ENCODE measurements at places on chromosomes 7 and 10. TPM values are rescaled to one million over a fixed set of nuclear protein-coding genes. Genes with fewer than 3 reads are reported as not detected.

The CDH23 gene
- total RNA-seq: 1.9 TPM

The MKX gene
- total RNA-seq: 0.24 TPM

The PROSER2 gene
- 2.1 TPM for total RNA-seq

The CYP2C8 gene
- total RNA-seq: 0.38 TPM

The LDB3 gene
- 2,187 TPM for total RNA-seq

GRCh38 chr7:107501593-107501992 is 31.7 kb downstream of the GPR22 start:
- DNase-seq: no peak
- no peaks in the 10 kb centered on the region for H3K27me3 ChIP-seq
- H3K36me3 ChIP-seq: no peaks in the 10 kb centered on the region

- H3K27ac ChIP-seq: no peak overlapping the region
- no peak for DNase-seq
- H3K27me3 ChIP-seq: no peaks in the 10 kb centered on the region
- no peaks in the 10 kb centered on the region for H3K4me1 ChIP-seq
- no peak overlapping the region for H3K4me3 ChIP-seq
These were observed 199.1 kb upstream of the LYZL2 start for GRCh38 chr10:30828680-30829079.

DNA sequence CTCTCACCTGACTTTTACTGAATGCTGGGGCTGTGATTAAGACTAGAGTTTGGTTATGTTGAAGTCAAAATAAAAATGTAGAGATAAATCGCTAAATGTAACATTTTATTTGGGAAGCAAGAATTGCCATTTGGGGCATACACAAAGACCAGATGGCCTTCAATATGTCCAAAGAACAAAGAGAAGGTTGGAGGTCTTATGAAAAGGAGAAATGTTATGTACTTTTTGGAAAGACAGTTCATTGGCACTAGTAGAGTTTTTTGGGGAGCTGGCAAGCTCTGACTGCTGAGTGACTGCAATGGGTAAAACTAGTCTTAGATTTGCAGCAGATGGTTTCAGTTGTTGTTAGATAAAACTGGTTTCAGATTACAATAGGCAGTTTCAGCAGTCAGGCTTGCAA is 35.6 kb upstream of the GALNT17 start:
- H3K36me3 ChIP-seq: no peaks in the 10 kb centered on the region
- no peaks in the 10 kb centered on the region for H3K27me3 ChIP-seq
- DNase-seq: no peak
- H3K4me3 ChIP-seq: no peak overlapping the region
- H3K4me1 ChIP-seq: no peaks in the 10 kb centered on the region
- H3K27ac ChIP-seq: no peak overlapping the region

DNA sequence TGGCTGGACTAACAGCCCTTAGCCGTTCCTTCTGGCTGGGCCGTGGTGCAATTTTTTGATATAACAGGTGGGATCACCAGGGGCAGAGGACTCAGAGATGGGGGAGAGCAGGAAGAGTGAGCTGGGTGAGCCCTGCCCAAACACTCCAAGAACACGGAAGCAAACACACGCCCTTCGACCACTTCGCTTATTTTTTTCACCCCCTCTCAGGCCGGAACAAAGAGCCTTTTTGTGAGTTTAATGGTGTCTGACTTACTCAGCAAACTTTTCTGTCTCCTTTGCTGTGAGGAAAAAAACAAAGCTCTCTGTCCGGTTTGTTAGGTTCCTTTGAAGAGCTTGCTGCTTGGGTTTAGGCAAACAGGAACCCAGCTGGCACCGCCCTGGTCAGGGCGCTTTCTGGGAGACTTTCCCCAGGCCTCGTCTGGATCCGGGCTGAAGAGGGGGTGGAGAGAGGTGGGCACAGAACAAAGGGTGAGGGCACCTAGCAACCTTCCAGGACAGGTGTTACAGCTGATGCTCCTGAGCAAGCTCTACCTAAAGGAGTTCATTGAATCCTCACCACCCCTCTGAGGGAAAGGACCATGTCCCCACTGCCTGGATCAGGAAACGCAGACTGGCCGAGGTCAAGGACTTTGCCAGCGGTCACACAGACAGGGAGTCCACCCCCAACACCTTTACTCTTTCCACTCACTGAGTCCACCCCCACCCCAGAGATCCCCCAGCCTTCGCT is 23.3 kb downstream of the CALML3 start:
- no peaks in the 10 kb centered on the region for H3K27me3 ChIP-seq
- peak; percentile 9 for DNase-seq
- peak overlapping the region; percentile 36 for H3K4me3 ChIP-seq
- peak overlapping the region; percentile 34 for H3K27ac ChIP-seq

GRCh38 chr10:69715156-69715898 is 85.3 kb downstream of the FAM241B start:
- H3K4me1 ChIP-seq: no peaks in the 10 kb centered on the region
- H3K27me3 ChIP-seq: no peaks in the 10 kb centered on the region
- H3K36me3 ChIP-seq: no peaks in the 10 kb centered on the region
- no peak overlapping the region for H3K27ac ChIP-seq
- no peak overlapping the region for H3K4me3 ChIP-seq

GRCh38 chr7:25392588-25393338 is 164.5 kb upstream of the NPVF start:
- no peak overlapping the region for H3K27ac ChIP-seq
- H3K27me3 ChIP-seq: no peaks in the 10 kb centered on the region
- no peaks in the 10 kb centered on the region for H3K36me3 ChIP-seq
- no peak overlapping the region for H3K4me3 ChIP-seq
- peaks cover 8% of the 10 kb centered on the region for H3K4me1 ChIP-seq

DNA sequence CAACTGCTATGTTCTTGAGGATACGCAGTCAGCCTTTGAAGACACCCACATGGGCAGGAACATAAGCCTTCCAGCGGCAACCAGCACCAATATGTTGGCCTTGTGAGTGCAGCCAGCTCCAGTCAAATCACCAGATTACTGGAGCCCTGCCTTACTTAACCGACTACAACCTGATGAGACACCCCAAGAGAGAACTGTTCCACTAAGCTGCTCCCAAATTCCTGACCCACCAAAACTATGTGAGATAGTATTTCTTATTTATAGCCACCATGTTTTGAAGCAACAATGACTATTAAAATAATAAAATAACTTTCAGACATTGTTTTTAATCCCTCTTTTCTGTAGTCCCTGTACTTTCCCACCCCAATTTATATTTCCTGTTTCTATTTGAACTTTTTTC is 179.6 kb downstream of the ADK start:
- no peaks in the 10 kb centered on the region for H3K4me1 ChIP-seq
- H3K36me3 ChIP-seq: no peaks in the 10 kb centered on the region
- H3K27ac ChIP-seq: no peak overlapping the region
- H3K4me3 ChIP-seq: no peak overlapping the region

GRCh38 chr7:107209565-107209964 is 40.8 kb downstream of the HBP1 start:
- H3K4me3 ChIP-seq: no peak overlapping the region
- no peaks in the 10 kb centered on the region for H3K27me3 ChIP-seq

DNA sequence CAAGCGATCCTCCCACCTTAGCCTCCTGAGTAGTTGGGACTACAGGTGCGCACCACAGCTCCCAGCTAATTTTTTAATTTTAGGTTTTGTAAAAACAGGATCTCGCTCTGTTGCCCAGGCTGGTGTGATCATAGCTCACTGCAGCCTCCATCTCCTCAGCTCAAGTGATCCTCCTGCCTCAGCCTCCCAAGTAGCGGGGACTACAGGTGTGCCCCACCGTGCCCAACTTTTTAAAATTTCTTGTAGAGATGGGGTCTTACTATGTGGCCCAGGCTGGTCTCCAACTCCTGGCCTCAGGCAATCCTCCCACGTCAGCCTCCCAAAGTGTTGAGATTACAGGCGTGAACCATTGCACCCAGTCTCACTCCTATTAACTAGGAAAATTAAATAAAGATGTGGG is 7.5 kb downstream of the TMEM225B start:
- H3K27me3 ChIP-seq: no peaks in the 10 kb centered on the region
- no peaks in the 10 kb centered on the region for H3K36me3 ChIP-seq
- no peak for DNase-seq
- no peak overlapping the region for H3K4me3 ChIP-seq
- H3K4me1 ChIP-seq: no peaks in the 10 kb centered on the region

DNA sequence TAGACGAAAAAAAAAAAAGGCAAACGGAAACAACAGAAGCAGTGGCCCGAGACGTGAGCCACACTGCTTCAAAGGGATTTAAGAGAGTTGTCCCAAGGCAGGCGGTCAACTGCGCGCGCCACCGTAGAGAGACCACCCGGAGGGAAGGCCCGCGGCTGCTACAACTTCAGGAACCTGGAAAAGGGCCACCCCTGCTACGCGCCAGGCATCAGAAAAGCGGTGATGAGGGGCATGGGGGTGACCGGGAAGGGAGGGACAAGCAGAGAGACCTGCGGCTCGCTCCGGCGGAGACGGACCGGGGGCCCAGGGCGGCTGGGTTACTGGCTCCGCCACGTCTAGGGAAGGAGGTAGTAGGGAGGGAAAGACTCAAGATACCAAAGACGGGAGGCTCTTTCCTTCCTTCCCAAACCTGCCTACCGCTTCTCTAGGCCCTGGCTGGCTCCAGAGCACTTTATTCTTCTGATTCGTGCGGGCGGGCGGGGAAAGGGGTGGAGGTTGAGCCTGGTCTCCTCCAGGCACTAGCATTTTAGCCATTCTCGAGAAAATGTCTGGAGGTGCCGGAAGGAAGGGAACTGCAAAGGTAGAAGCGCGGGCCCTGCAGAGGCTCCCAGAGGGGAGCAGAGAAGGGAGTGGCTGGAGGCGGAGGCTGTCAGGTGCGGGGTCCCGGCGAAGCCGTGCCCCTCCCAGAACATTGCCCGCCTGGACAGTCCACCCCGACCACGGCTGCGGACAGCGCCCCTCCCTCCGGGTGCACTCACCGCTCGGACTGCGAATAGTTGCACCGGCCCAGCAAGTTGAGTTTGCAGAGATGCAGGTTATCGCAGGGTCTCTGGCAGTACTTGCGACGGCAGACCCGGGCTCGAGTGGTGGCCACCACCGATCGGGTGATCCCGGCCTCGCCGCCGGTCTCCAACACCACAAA is 993 bp downstream of the ZC3HAV1 start:
- peak overlapping the region; percentile 88 for H3K4me3 ChIP-seq
- H3K27me3 ChIP-seq: no peaks in the 10 kb centered on the region
- H3K27ac ChIP-seq: peak overlapping the region; percentile 88
- peaks cover 2% of the 10 kb centered on the region for H3K4me1 ChIP-seq
- no peaks in the 10 kb centered on the region for H3K36me3 ChIP-seq

GRCh38 chr10:126551202-126551601 is 119.3 kb downstream of the C10orf90 start:
- H3K27me3 ChIP-seq: no peaks in the 10 kb centered on the region
- no peaks in the 10 kb centered on the region for H3K36me3 ChIP-seq
- no peaks in the 10 kb centered on the region for H3K4me1 ChIP-seq
- DNase-seq: no peak
- no peak overlapping the region for H3K27ac ChIP-seq

- no peak overlapping the region for H3K27ac ChIP-seq
- no peaks in the 10 kb centered on the region for H3K27me3 ChIP-seq
- DNase-seq: no peak
- no peaks in the 10 kb centered on the region for H3K4me1 ChIP-seq
- H3K4me3 ChIP-seq: no peak overlapping the region
These were observed 223.7 kb upstream of the ZMIZ1 start for GRCh38 chr10:78844960-78845607.

GRCh38 chr7:26200444-26201246 is at the start of gene HNRNPA2B1:
TSS of gene HNRNPA2B1 (minus strand) at chr7:26200746. CDS start at chr7:26200577, 169 bp downstream.
- peaks cover 3% of the 10 kb centered on the region for H3K36me3 ChIP-seq
- peaks cover 38% of the 10 kb centered on the region for H3K4me1 ChIP-seq
- DNase-seq: peak; percentile 98
- H3K4me3 ChIP-seq: peak within 1 kb of the TSS; percentile 90
- no peaks in the 10 kb centered on the region for H3K27me3 ChIP-seq

DNA sequence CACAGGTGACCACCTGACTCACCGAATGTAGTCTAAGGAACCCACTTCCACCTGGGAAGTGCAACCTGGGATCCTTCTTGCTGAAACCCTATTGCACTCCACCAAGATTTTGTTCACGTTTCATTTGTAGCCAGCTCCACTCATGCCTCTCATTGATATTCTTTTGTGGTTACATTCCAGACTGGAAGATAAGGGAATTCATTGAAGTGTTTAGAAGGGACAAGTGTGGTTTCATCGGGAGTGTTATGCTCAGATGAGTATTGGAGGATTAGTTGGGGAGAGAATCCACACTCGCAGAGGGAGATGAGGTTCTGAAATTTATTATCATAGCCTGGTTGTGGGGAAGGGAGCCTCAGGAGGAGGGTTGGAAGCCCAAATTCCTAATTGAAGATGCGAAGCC is 320.4 kb downstream of the KCNMA1 start:
- no peak overlapping the region for H3K27ac ChIP-seq
- no peak overlapping the region for H3K4me3 ChIP-seq
- peaks cover 25% of the 10 kb centered on the region for H3K4me1 ChIP-seq
- no peaks in the 10 kb centered on the region for H3K36me3 ChIP-seq
- DNase-seq: no peak
- no peaks in the 10 kb centered on the region for H3K27me3 ChIP-seq

GRCh38 chr10:15516256-15517085 is 145.4 kb upstream of the FAM171A1 start:
- H3K36me3 ChIP-seq: no peaks in the 10 kb centered on the region
- H3K27ac ChIP-seq: no peak overlapping the region
- no peak overlapping the region for H3K4me3 ChIP-seq
- no peaks in the 10 kb centered on the region for H3K4me1 ChIP-seq

- no peaks in the 10 kb centered on the region for H3K36me3 ChIP-seq
- no peak overlapping the region for H3K27ac ChIP-seq
- DNase-seq: no peak
- no peaks in the 10 kb centered on the region for H3K27me3 ChIP-seq
- no peaks in the 10 kb centered on the region for H3K4me1 ChIP-seq
- H3K4me3 ChIP-seq: no peak overlapping the region
These were observed 353.6 kb downstream of the PTEN start for GRCh38 chr10:88216976-88217375.

- no peaks in the 10 kb centered on the region for H3K36me3 ChIP-seq
- no peaks in the 10 kb centered on the region for H3K27me3 ChIP-seq
- H3K4me3 ChIP-seq: no peak overlapping the region
These were observed 58.1 kb downstream of the PRTFDC1 start for GRCh38 chr10:24894309-24894708.

DNA sequence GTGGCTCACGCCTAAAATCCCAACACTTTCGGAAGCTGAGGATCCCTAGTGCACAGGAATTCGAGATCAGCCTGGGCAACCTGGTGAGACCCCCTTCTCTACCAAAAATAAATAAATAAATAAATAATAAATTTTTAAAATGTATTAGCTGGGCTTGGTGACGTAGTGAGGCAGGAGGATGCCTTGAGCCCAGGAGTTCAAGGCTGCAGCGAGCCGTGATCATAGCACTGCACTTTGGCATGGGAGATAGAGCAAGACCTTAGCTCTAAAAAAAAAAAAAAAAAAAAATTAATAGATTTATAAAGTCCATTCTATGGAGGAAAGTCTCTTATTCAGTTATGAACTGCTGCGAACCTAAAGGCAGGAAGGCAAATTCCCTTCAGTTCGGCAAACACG is 1.1 kb upstream of the PTPN12 start:
- H3K4me1 ChIP-seq: peaks cover 15% of the 10 kb centered on the region
- no peaks in the 10 kb centered on the region for H3K36me3 ChIP-seq
- H3K4me3 ChIP-seq: peak overlapping the region; percentile 86

DNA sequence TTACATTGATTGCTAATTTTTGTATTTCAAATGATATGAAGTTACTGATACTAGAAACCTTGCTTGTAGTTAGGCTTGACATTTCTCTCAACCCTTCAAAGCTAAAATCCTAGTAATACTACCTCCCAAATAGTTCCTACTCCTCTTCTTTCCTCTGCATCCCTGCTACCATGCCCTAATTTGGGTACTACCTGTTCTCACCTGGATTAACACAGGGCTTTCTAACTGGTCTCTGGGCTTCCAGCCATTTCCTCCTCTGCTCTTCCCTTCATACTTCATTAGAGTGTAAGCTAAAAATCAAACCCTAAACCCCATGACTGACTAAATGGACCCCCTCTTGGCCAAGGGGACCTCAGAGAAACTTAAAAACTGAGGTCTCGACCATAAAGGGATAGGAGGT is 112.4 kb downstream of the CHCHD3 start:
- H3K4me1 ChIP-seq: peaks cover 4% of the 10 kb centered on the region
- no peaks in the 10 kb centered on the region for H3K36me3 ChIP-seq
- H3K27me3 ChIP-seq: no peaks in the 10 kb centered on the region
- no peak for DNase-seq
- no peak overlapping the region for H3K27ac ChIP-seq

Data from psoas muscle (tissue), 8 donors.